ENCODE measurements at places on chromosomes 1 and 21.
A peak's percentile ranks its signal among the peaks of the same experiment; 100 is the strongest.

DNA sequence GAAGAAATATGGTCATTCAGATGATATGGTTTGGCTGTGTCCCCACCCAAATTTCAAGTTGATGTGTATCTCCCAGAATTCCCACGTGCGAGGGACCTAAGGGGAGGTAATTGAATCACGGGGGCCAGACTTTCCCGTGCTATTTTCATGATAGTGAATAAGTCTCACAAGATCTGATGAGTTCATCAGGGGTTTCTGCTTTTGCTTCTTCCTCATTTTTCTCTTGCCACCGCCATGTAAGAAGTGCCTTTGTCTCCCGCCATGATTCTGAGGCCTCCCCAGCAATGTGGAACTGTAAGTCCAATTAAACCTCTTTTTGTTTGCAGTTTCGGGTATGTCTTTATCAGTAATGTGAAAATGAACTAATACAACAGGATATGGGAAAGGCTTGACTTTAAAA is 1.4 kb upstream of the DPM3 start:
- DNase-seq, result no peak

DNA sequence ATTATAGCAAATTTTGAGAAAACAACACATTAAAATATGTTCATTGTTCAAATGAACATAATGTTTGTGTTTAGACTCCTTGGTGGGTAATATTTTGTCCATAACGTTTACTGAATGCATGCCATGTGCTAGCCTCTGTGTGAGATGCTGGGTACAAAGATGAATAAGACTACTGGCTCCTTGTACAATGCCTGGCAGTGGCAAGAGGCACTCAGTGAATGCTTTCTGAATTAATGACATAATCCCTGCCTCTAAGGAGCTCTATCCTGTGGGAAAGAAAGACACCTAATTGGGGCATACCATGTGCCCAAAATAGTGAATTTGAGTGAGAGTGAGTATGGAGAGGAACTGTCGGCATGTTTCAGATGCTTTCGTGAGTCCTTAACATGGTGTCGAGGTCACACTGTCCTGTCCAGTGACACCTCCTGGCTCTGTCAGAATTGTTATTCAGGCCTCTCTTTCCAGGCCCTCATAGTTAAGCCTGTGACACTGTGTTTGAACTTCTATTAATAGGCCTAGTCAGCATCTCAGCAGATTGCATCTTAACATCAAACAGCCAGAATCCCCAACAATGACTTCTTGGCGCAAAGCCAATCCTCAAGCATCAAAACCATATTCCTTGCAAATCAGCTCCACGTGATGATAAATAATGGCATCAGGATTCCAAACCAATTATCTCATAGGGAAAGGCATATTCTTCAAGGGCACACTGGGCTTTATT is 32.8 kb upstream of the S1PR1 start:
- peak; percentile 47 for DNase-seq

DNA sequence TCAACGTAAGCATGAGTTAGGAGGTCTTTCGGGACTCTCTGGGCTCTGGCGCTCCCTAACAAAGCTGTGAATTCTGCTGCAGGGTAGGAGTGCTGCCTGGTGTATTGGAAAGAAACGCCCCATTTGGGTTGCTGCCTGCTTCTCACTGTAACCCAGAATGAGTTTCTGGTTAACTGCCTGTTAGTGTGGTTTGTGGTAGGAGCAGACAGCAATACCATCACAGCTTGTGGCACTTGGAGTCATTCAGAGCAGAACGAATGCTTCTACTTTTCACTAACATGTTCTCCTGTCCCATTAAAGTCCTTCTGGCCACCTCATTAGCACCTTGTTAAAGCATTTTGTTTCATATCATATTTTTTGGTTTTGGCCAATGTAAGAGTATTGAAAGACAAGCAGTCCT is 18.1 kb downstream of the MAP3K7CL start:
- no peak for DNase-seq

- DNase-seq, result no peak
Measured at GRCh38 chr1:94094469-94095111, 26.4 kb downstream of the ABCA4 start.

GRCh38 chr1:226641671-226642231 is 93.2 kb downstream of the STUM start:
- DNase-seq, result no peak

DNA sequence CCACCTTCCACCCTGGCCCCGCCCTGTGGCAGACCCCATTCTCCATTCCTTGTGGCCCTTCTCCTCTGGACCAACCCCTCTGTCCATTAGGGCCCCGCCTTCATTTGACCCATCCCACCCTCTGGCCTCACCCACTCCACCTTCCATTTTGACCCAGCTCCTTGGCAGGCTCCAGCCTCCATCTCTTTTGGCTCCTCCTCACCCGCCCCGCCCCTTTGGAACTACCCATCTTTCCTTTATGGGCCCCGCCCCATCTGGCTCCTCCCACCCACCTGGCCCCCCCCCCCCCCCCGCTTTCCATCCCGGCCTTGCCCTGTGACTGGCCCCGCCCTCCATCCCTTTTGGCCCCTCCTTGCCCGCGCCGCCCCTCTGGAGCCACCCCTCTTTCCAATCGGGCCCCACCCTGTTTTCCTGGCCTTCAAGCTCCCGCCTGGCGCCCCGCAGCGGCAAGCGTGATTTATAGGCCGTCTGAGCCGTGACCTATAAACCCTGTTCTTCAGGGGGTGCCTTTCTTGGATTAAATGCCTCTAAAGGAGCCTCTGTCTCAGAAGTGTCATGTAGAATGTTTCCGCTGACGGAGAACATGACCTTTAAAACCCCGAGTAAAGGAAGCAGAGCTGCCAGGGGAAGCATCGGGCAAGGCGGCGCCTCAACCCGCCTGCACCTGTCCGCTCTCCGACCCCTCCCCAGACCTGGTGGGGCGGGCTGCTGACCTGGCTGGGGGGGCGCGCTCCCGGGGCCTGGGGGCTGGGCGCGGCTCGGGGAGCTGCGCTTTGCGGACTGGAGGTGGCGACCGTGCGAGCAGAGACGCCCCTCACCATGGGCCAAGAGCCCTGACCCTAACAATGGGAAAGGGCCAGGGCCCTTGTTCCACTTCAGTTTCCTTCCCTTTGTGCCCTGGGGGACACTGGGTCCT is 178.0 kb downstream of the CAMTA1 start:
- DNase-seq, result no peak

DNA sequence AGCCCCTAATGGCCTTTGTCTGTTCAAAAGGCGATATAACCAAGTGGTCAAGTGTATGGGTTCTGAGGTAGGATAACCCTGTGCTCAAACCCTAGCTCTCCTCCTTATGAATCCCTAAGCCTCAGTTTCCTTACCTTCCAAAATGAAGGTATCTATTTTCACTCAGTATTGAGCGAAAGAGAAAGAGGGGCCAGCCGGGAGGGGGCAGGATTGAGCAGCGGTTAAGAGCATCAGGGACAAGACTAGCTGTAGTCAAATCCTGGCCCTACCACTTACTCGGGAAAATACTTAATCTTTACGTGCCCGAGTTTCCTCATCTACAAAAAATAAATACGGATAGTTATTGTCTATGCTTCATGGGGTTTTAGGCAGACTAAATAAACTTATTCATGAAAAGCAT is 25.7 kb downstream of the LY9 start:
- DNase-seq, result no peak

DNA sequence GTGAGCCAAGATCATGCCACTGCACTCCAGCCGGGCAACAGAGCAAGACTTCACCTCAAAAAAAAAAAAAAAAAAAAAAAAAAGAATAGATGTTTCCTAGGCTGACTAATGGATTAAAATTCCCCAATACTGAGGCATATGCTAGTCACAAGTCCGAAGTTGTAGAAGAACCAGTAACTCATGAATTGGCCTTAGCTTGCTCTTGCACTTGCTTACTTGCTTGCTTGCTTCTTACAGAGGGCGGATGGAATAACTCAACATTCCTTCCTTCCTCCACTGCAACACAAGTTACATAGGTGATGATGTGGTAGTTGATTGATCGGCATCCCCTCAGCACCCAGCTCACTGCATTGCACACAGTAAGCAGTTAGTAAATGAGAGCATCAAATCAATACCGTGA is 2.8 kb upstream of the TARS2 start:
- DNase-seq, result no peak

DNA sequence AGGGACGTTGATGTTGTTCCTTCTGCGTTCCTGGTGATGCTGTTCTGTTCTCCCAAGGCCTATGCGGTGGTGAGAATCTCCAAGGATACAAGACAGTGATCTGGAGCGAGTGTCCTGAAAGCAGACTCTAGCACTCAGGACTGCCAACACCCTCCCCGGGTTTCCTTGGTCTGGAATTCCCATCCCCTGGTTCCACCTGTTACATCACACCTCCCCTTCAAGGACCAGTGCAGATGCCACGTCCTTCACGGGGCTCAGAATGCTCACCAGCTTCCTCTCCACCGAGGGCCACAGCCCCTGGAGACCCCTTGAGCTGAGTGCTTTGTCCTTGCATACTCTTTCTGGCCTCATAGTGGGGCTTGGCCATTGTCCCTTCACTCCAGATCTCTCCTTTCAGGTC is 43.5 kb downstream of the B3GALT5 start:
- no peak for DNase-seq

GRCh38 chr1:174049514-174049913 is 27.4 kb upstream of the RC3H1 start:
- no peak for DNase-seq

- no peak for DNase-seq
Measured at GRCh38 chr1:63799307-63799706, 25.5 kb downstream of the ROR1 start.

DNA sequence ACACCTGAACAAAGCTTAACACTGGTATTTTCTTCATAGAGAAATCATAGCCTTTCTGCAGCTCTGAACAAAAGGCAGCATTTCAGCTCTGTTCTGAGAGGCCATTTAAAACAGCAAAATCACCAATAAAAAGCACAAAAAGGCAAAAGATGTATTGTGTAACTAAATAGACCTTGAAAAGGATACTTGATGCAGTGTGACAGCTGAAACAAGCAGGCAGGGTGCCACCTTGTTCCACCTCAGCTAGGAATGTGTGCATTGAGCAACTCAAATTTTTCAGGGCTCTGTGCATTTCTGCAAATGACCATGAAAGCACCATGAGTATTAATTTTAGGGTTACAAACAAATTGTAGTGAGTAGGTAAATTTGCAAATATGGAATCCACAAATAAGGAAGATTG is 65.8 kb downstream of the RHOU start:
- DNase-seq, result no peak

DNA sequence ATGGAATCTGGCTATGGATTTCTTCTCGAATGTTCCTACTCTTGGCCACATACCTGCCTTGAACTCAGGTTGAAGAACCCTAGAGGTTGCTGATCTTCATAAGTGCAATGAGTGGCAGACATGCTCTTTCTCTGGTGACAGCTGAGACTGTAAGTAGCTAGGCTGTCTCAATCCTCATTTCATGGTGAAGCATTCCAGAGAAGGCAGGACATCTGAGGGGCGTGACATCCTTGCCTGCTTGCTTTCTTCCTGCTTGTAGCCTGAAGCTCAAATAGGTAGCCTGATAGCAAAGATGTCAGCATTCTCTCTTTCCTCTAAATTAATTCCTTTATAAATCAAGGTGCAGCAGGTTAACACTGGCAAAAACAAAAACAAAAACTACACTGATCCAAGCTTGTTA is 114.6 kb upstream of the MAGI3 start:
- DNase-seq, result no peak

DNA sequence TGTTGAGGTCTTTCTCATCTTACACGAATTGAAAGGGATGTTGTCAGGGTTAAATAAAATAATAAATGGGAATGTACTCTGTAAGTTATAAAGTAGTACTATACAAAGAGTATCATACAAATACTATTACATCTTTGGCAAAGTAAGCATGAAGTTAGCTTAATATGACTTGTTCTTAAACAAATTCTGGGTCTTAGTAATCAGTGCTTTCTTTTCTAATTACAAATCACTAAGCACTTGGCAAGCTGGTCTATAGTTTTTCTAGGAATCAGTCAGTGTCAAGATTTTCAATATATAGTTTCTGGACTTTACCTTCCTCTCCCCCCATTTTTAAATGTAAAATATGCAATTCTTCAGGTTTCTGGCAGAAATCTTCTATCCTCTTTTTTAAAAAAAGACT is 6.9 kb downstream of the LYST start:
- DNase-seq, result no peak

DNA sequence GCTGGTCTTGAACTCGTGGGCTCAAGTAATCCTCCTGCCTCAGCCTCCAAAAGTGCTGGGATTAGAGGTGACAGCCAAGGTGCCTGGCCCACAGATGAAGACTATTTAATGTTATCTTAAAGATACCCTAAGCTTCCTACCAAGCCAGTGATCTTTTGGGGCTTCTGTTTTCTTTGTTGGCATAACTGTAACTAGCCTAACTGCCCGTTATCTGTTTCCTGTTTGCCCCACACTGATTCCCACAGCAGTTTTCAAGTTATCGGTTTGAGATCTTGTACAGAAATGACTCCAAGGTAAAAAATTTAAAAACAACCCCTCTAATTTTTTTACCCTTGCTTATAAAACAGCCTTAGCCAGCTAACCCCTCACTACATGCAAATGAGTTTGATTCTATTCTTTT is 12.4 kb downstream of the SELL start:
- no peak for DNase-seq

- no peak for DNase-seq
Measured at GRCh38 chr1:51517361-51518032, 1.6 kb downstream of the EPS15 start.

Measured in D341Med (cell line).